Small intestine (tissue), 16 donors: ENCODE measurements at places on chromosomes 1 and 21. TPM values are rescaled to one million over a fixed set of nuclear protein-coding genes. Genes with fewer than 3 reads are reported as not detected.
A peak's percentile ranks its signal among the peaks of the same experiment; 100 is the strongest.

- H3K4me3 ChIP-seq: no peak overlapping the region
- H3K27me3 ChIP-seq: no peaks in the 10 kb centered on the region
- no peaks in the 10 kb centered on the region for H3K36me3 ChIP-seq
- peak; percentile 42 for DNase-seq
- no peaks in the 10 kb centered on the region for H3K4me1 ChIP-seq
Measured at GRCh38 chr1:96845464-96845863, 123.9 kb downstream of the PTBP2 start.

DNA sequence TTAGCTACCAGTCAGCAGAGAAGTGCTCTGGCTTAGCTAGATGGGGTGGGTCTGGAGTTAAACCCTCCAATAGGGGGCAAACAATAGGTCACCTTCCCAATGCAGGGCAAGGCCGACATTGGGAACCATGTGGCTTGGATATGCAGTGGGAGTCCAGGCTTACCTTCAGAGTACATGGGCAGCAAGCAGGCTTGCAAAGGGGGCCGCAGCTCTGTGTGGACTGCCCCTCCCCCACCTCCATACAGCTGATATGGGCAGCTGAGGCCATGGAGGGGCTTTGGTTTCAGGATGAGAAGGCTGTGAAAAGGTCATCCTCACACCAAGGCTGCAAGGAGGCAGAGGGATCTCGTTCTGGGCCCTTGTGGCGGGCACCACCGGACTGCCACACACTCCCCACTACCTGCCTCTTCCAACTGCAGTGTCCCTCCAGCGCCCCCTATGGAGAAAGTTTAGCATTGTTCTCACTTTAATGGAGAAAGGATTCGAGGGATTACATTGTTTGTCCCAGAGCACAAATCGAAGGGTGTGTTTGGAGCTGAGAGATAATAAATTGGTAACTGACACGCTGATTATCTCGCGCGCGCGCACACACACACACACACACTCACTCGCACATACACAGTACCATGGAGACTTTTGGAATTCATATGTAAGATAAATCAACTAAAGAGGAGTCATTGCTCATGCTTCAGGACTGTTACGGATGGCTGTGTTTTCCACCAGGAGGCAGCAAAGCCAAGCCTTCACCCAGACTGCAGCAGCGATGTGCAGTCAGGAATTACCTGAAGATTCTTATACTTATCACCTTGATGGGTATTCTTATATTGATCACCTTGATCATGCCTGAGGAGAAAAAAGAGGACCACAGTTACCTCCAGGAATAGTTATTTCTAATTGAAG lies 7.0 kb upstream of the SMCP start:
- H3K27ac ChIP-seq: no peak overlapping the region
- no peaks in the 10 kb centered on the region for H3K36me3 ChIP-seq
- no peak overlapping the region for H3K4me3 ChIP-seq
- no peaks in the 10 kb centered on the region for H3K27me3 ChIP-seq
- no peak for DNase-seq

GRCh38 chr1:154768456-154769125 lies 101.5 kb downstream of the KCNN3 start:
- H3K36me3 ChIP-seq: no peaks in the 10 kb centered on the region
- no peaks in the 10 kb centered on the region for H3K4me1 ChIP-seq
- no peak overlapping the region for H3K4me3 ChIP-seq
- H3K27ac ChIP-seq: no peak overlapping the region

GRCh38 chr1:43324810-43325209 lies 12.8 kb upstream of the MPL start:
- DNase-seq: no peak
- H3K4me1 ChIP-seq: no peaks in the 10 kb centered on the region
- H3K36me3 ChIP-seq: peaks cover 3% of the 10 kb centered on the region
- H3K27me3 ChIP-seq: no peaks in the 10 kb centered on the region
- no peak overlapping the region for H3K4me3 ChIP-seq

GRCh38 chr21:44279354-44280260 lies 6.1 kb upstream of the AIRE start:
- DNase-seq: no peak
- no peak overlapping the region for H3K27ac ChIP-seq
- no peaks in the 10 kb centered on the region for H3K27me3 ChIP-seq
- H3K4me1 ChIP-seq: no peaks in the 10 kb centered on the region
- H3K4me3 ChIP-seq: no peak overlapping the region

DNA sequence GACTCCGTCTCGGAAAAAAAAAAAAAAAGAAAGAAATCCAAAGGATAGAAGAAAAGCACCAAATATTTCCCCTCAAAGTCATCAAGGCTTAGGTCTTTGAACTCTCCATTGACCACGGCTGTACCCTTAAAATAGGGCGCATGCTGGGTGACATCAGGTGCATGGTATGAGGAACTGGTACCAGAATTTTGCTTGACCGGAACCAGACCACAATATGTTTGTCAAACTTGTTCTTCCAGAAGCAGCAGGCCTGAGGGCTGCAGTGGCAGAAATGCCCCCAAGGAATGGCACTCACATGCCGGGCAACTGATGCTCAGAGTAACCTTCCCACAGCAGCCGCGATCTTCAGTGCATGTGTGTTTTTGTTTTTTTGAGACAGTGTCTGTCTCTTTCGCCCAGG lies 21.0 kb downstream of the RCC1 start:
- no peak for DNase-seq
- peaks cover 6% of the 10 kb centered on the region for H3K36me3 ChIP-seq
- peaks cover 15% of the 10 kb centered on the region for H3K4me1 ChIP-seq
- H3K27ac ChIP-seq: no peak overlapping the region
- H3K4me3 ChIP-seq: no peak overlapping the region
- H3K27me3 ChIP-seq: no peaks in the 10 kb centered on the region

NEGR1 gene
- 5.4 TPM for polyA plus RNA-seq

TP73 gene
- not detected for polyA plus RNA-seq

DPT gene
- polyA plus RNA-seq: 0.89 TPM

ZNF695 gene
- not detected for polyA plus RNA-seq

TRNP1 gene
- 12.7 TPM for polyA plus RNA-seq
